WTC11 (cell line): ENCODE measurements at places on chromosomes 5 and 9. TPM values are rescaled to one million over a fixed set of nuclear protein-coding genes. Genes with fewer than 3 reads are reported as not detected.

GRCh38 chr5:36177715-36178523 is 26.0 kb downstream of the SKP2 start:
- no peak for DNase-seq

DNA sequence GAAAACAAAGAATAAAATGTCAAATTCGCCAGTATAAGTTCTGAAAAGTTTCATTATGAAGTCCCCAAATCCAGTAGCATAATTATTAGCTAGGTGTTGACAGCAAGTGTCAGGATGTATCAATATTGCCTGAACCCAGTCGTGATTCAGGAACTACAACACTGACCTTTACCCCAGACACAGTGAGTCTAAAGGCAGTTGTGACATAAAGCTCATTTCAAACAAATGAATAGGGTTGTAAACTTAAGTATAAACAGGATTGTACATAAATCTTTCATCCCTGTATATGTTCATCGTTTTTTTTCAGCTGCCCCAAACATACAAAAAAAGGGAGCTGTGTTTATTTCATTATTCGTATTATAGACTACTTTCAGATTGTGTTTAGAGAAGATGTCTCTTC is 385.7 kb downstream of the PLK2 start:
- no peak for DNase-seq

DNA sequence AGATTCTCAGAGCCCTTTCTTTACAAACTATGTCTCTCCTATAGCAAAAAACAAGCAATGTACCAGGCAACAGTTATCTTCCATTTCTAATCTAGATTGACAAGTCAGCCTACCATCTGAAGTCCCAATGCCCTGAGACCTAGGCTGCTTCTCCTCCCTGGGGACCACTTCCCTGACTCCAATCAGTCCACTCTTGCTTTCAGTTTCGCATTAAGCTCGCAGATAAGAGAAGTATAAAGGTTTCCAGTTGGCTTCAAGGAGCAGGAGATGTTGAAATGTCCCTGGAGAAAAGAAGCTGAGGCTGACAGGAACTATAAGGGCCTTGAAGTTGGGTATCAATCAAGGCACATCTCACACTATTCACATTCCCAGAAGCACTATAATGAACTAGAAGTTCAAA is 32.3 kb downstream of the ERP44 start:
- DNase-seq: no peak

- no peak for DNase-seq
Measured at GRCh38 chr9:131631306-131631705, 86.0 kb downstream of the PRRT1B start.

TMEM252 gene
- not detected in 3 replicates for total RNA-seq
